Small intestine (tissue), 16 donors: ENCODE measurements at places on chromosomes 6 and 20.

GRCh38 chr20:32344835-32345506 is 13.2 kb upstream of the ASXL1 start:
- H3K36me3 ChIP-seq: peaks cover 4% of the 10 kb centered on the region
- H3K27ac ChIP-seq: no peak overlapping the region
- no peaks in the 10 kb centered on the region for H3K4me1 ChIP-seq
- no peak for DNase-seq
- H3K4me3 ChIP-seq: no peak overlapping the region
- no peaks in the 10 kb centered on the region for H3K27me3 ChIP-seq

DNA sequence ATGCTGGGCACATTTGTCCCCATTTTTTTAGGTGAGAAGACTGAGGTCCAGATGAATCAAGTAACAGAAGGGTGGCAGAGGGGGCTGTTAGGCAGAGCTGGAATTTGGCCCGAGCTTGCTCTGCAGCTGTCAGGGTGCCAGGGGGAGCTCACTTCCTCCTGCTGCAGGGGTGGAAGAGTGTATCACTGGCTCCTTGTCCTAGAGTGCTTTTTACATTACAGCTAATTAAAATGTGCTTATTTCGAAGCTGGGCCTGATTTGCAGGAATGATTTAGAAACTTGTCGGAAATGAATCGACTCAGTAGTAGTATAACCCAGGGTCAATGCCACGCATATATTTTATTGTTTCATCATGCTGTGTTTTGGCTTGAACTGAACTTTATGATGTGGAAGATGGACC is 11.1 kb downstream of the TOX2 start:
- no peaks in the 10 kb centered on the region for H3K36me3 ChIP-seq
- H3K4me1 ChIP-seq: no peaks in the 10 kb centered on the region
- no peaks in the 10 kb centered on the region for H3K27me3 ChIP-seq
- no peak for DNase-seq

GRCh38 chr6:165748390-165748789 is 85.3 kb upstream of the PDE10A start:
- no peak overlapping the region for H3K27ac ChIP-seq
- no peaks in the 10 kb centered on the region for H3K4me1 ChIP-seq
- no peaks in the 10 kb centered on the region for H3K27me3 ChIP-seq
- no peak for DNase-seq
- no peaks in the 10 kb centered on the region for H3K36me3 ChIP-seq

GRCh38 chr6:109450801-109451200 is 4.8 kb downstream of the MICAL1 start:
- no peak for DNase-seq
- no peak overlapping the region for H3K4me3 ChIP-seq
- H3K27ac ChIP-seq: no peak overlapping the region
- H3K4me1 ChIP-seq: peaks cover 3% of the 10 kb centered on the region
- H3K27me3 ChIP-seq: no peaks in the 10 kb centered on the region

DNA sequence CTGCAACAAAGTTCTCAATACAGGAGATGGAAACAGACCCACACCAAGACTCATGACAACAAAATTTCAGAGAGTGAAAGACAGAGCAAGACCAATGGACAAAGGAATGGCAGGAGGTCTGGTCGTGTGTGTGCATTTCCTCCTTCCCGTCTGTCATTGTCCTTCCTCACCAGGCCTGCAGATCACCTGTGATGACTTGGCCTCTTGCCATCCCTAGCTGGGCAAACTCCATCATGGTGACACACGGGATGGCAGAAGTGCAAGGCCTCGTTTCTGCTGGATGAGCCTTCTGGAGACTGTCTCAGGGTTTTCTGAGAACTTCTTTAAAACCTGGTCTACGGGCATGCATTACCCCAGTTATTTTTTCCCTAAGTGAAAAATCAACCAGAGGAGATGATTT is 49.2 kb downstream of the RPP21 start:
- no peak overlapping the region for H3K27ac ChIP-seq
- H3K27me3 ChIP-seq: peaks cover 41% of the 10 kb centered on the region
- H3K36me3 ChIP-seq: no peaks in the 10 kb centered on the region
- peaks cover 3% of the 10 kb centered on the region for H3K4me1 ChIP-seq

DNA sequence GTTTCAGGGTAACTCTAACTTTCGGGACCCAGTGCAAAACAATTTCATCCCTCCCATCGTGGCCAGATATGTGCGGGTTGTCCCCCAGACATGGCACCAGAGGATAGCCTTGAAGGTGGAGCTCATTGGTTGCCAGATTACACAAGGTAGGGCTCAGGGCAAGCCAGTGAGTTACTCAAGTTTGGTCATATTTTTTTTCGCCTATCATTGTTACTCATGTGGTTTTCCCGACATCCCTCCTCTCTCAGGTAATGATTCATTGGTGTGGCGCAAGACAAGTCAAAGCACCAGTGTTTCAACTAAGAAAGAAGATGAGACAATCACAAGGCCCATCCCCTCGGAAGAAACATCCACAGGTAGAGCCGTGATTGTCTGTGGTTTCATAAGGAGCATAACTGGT is 58.2 kb downstream of the DCBLD1 start:
- peaks cover 22% of the 10 kb centered on the region for H3K36me3 ChIP-seq
- no peak overlapping the region for H3K27ac ChIP-seq
- H3K4me3 ChIP-seq: no peak overlapping the region
- DNase-seq: no peak
- no peaks in the 10 kb centered on the region for H3K27me3 ChIP-seq
- no peaks in the 10 kb centered on the region for H3K4me1 ChIP-seq

DNA sequence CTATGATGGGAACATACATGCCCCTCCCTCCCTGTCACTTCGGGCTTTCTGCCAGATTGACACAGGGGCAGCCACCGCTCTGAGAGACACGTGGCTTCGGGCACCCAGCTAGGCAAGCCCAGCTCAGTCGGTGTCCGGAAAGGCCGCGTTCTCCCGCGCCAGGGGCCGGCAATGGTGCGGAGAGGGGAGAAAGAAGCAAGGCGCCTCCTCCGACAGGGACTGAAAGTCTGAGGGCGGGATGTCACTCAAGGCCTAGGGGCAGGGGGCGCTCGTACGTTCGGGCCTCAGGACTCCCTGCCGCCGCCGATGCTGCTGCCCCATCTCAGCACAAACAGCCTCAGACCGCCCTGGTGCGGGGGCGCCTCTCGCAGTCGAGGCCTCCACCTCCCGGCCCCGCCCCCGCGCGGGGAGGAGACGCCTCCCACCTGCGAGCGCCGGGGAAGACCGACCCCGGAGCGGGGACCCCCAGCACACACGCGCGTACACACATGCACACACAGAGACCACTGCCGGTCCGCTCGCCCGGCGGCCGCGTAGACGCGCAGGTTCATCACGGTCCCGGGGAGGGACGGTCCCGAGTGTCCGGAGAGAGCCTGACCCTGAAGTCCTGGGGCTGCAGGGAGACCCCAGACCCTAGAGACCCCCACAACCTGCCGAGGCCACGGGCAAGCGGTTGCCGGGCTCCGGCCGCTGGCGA is 1.9 kb downstream of the GRM4 start:
- no peak overlapping the region for H3K27ac ChIP-seq
- H3K4me1 ChIP-seq: peaks cover 11% of the 10 kb centered on the region
- peak overlapping the region; percentile 41 for H3K4me3 ChIP-seq
- peaks cover 93% of the 10 kb centered on the region for H3K27me3 ChIP-seq
- DNase-seq: no peak
- H3K36me3 ChIP-seq: no peaks in the 10 kb centered on the region

DNA sequence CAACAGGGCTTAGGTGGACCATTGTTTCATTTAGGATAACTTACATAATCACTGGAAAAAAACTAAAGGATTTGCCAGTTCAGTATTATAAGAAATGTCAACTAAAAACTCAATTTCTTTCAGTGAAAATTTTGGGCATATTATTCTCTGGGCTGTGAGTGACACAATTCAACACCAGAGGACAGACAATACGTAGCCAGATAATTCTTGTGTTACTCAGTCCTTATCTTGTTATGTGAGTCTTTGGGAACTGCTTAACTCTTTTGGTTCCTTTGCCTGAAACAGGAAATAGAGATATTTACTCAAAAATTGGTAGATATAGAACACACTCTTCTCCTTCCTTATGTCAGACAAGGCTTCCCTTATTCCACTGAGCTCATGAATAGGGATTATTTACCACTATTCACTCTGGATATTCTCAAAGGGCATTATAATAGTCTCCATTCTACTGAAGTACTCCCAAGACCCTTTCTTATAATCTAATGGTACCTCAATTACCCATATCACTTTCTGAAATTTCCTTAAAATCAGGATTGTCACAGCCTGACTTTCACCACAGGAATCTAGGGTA is 4.9 kb upstream of the BEND6 start:
- H3K27ac ChIP-seq: no peak overlapping the region
- DNase-seq: no peak
- no peak overlapping the region for H3K4me3 ChIP-seq

DNA sequence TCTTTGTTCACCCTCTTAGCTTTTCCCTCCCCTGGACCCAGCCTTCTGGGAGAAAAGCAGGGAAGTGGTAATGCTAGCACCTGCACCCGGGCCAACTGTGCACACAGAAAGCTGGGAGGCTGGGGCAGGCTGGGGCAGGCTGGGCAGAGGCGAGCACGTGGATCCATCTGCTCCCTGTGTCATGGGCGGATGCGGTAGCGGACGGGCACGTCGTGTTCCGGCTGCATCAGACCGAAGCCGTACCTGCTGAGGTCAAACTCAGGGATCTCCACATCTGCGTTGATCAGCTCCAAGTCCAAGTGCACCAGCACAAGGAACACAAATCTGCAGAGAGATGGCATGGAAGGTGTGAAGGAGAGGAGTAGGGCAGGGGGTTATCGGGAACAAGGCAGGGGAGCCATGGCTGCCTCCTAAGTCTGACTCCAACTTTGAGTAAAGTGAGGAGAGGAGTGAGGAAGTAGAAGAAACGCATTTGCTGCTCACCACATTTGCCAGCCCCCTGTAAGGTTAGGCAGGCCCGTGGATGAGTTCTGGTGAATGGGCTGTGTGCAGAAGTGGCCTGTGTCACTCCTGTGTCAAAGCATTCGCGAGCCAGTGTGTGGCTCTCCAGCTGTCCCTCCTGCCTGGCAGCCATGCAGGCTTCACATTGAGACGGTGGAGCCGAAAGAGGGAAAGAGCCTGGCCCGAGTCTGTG is 25.4 kb upstream of the KCNB1 start:
- no peaks in the 10 kb centered on the region for H3K36me3 ChIP-seq
- no peaks in the 10 kb centered on the region for H3K4me1 ChIP-seq
- H3K27me3 ChIP-seq: no peaks in the 10 kb centered on the region
- no peak for DNase-seq

- H3K27me3 ChIP-seq: no peaks in the 10 kb centered on the region
- H3K4me3 ChIP-seq: no peak overlapping the region
- no peak overlapping the region for H3K27ac ChIP-seq
- no peak for DNase-seq
- no peaks in the 10 kb centered on the region for H3K36me3 ChIP-seq
- H3K4me1 ChIP-seq: no peaks in the 10 kb centered on the region
Observed at GRCh38 chr20:12305188-12305950, 387.7 kb downstream of the BTBD3 start.

DNA sequence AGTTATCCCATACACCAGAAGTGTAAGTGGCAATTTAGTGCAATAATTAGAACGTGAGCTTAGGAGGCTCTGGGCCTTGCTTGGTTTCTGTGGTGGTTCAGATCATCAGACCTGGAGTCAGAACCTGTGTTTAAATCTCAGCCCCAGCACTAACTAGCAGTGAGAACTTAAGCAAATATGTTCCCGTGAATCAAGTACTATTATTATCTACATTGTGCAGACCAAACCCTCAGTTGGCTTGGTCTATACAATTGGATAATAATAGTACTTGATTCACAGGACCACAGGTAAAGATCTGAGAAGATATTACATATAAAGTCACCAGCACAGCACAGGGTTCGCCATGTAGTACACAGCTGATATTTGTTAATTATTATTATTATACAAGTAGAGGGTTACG is 93.1 kb downstream of the SIM1 start:
- no peak for DNase-seq
- H3K36me3 ChIP-seq: no peaks in the 10 kb centered on the region
- no peaks in the 10 kb centered on the region for H3K4me1 ChIP-seq
- no peak overlapping the region for H3K4me3 ChIP-seq
- peaks cover 2% of the 10 kb centered on the region for H3K27me3 ChIP-seq
- no peak overlapping the region for H3K27ac ChIP-seq

DNA sequence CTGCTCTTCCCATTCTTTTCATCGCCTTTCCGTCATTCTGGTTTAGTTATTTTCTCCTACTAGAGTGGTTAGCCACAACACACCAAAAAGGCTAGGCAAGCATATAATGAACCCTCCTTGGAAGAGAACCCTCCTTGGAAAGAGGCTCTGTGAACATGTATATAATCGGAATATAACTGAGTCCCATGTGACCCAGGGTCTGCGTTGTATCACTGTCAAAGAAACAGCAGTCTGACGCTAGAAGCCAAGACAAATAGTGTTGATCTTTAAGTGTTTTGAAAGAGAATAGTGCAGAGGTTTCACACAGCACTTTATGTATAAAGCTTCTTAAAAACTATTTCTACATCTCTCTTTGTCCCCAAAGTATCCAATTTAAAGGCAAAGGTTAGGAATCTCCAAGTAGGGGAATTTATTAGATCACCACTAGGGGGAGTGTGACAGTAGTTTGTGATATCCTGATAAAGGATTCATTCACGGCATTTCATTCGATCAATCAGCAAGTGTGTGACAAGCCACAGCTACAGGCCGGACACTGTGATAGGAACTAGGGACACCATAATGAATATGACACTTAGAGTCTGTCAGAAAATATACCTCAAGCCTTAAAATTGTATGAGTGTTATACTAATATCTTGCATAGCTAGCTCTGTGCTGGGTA is 395.3 kb downstream of the CD109 start:
- H3K4me3 ChIP-seq: no peak overlapping the region
- peak; percentile 42 for DNase-seq
- H3K27ac ChIP-seq: no peak overlapping the region
- no peaks in the 10 kb centered on the region for H3K36me3 ChIP-seq
- H3K27me3 ChIP-seq: no peaks in the 10 kb centered on the region
- no peaks in the 10 kb centered on the region for H3K4me1 ChIP-seq

- H3K27ac ChIP-seq: no peak overlapping the region
- H3K4me3 ChIP-seq: no peak overlapping the region
- H3K4me1 ChIP-seq: no peaks in the 10 kb centered on the region
- H3K27me3 ChIP-seq: no peaks in the 10 kb centered on the region
Observed at GRCh38 chr6:50272611-50273010, 222.9 kb upstream of the DEFB112 start.

GRCh38 chr6:56637640-56638039 is 5.0 kb downstream of the DST start:
- no peaks in the 10 kb centered on the region for H3K4me1 ChIP-seq
- DNase-seq: peak; percentile 59
- no peaks in the 10 kb centered on the region for H3K27me3 ChIP-seq
- no peak overlapping the region for H3K27ac ChIP-seq
- H3K36me3 ChIP-seq: peaks cover 18% of the 10 kb centered on the region
- no peak overlapping the region for H3K4me3 ChIP-seq

- H3K36me3 ChIP-seq: no peaks in the 10 kb centered on the region
- no peak overlapping the region for H3K27ac ChIP-seq
- no peaks in the 10 kb centered on the region for H3K4me1 ChIP-seq
- no peaks in the 10 kb centered on the region for H3K27me3 ChIP-seq
Observed at GRCh38 chr20:45392733-45393132, 14.6 kb upstream of the TP53TG5 start.

- H3K4me1 ChIP-seq: no peaks in the 10 kb centered on the region
- no peaks in the 10 kb centered on the region for H3K27me3 ChIP-seq
- H3K27ac ChIP-seq: no peak overlapping the region
- H3K4me3 ChIP-seq: no peak overlapping the region
Observed at GRCh38 chr6:53641348-53641747, 24.2 kb downstream of the KLHL31 start.

- no peak for DNase-seq
- no peaks in the 10 kb centered on the region for H3K27me3 ChIP-seq
- peaks cover 5% of the 10 kb centered on the region for H3K36me3 ChIP-seq
- H3K4me3 ChIP-seq: no peak overlapping the region
Observed at GRCh38 chr6:42935322-42935721, 6.0 kb downstream of the CNPY3 start.

- H3K27me3 ChIP-seq: peaks cover 24% of the 10 kb centered on the region
- H3K36me3 ChIP-seq: no peaks in the 10 kb centered on the region
- H3K27ac ChIP-seq: no peak overlapping the region
- H3K4me3 ChIP-seq: no peak overlapping the region
- no peak for DNase-seq
Observed at GRCh38 chr6:30443657-30444450, 45.5 kb upstream of the HLA-E start.
